Left cardiac atrium (tissue), 4 donors: ENCODE measurements at places on chromosomes 6 and 20.

GRCh38 chr6:39197922-39198500, 31.3 kb downstream of the KCNK5 start:
- no peak for DNase-seq

GRCh38 chr6:3912361-3913076, 63.3 kb downstream of the FAM50B start:
- no peak for DNase-seq

GRCh38 chr6:134453792-134454510, 136.0 kb upstream of the SGK1 start:
- no peak for DNase-seq

DNA sequence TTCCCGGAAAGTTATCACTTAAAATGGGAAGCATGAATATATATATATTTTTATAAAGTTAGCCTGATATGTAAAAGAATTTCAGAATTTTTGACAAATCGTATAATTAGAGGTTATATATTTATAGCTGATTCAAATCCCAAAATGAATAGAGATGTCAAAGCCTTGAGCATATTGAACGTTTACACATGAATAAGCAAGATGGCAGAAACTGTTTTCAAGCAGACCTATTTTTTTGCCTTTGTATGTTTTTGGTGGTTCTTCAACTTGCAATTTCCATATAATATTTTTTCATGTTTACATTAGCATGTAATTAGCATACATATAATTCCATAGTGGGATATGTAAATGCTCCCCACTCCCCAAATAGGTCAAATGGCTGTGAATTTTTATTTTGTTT, 189.9 kb downstream of the PRL start:
- DNase-seq, result no peak

- DNase-seq, result peak; percentile 59
These were observed 709 bp downstream of the SCAND1 start for GRCh38 chr20:35953387-35954199.

DNA sequence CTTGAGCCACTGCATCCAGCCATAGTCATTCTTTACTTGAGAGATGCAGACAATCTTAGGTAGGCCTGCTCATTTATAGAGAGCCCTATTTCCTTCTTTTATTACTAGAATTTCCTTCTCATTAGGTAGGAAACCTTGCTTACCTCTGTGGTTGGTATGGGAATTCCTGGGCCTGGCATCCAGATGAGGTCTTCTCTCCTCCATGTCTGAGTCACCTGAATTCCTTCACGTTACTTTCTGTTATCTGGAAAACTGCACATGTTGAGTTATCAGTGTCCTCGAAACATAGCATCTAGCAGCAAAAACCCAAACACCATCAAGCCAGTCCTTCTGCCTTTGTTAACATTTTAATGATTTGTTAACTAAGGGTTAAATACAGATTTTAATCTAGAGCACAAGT, 2.2 kb downstream of the ZNFX1 start:
- no peak for DNase-seq

GRCh38 chr20:61719691-61720347, 345.9 kb downstream of the TAF4 start:
- no peak for DNase-seq

GRCh38 chr20:61847986-61848385, 217.7 kb downstream of the TAF4 start:
- DNase-seq, result no peak

DNA sequence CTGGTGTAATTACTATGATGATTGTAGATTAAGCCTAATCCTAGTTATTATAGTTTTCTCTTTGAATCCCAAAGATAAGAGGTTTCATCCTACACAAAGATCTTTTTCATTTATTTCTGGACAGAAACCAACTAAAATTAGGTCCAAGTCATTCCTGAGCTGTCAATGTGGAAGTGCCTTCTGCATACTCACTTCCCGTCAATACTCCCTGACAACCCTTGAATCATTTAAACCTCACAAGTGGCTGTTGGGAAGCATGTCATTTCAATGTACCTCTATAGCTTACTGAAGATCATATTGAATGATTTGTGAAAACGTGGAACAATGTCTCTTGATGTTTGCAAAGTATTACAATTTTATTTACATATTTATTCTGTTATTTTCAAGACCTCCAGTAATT, 274.1 kb downstream of the HACE1 start:
- no peak for DNase-seq

DNA sequence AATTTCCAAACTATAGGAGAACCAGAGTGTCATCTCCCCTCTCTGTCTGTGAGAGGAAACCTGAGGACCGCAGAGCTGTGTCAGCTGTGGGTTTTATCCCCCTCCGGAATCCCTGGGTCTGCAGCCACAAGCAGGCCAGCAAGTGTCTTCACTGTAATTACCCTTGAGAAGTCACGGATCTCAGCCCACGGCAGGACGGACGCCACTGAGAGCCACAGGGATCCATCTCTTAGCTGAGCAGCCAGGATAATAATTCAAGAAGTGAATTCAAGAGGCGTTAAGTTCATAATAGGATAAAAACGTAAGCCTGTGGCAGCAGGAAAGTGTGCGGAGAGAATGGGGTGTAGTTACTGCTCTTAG, 37.0 kb downstream of the DLL1 start:
- no peak for DNase-seq

- no peak for DNase-seq
These were observed 60.6 kb upstream of the RIPOR2 start for GRCh38 chr6:24996269-24996836.

GRCh38 chr6:142542704-142543233, 241.0 kb downstream of the ADGRG6 start:
- DNase-seq, result peak; percentile 56

DNA sequence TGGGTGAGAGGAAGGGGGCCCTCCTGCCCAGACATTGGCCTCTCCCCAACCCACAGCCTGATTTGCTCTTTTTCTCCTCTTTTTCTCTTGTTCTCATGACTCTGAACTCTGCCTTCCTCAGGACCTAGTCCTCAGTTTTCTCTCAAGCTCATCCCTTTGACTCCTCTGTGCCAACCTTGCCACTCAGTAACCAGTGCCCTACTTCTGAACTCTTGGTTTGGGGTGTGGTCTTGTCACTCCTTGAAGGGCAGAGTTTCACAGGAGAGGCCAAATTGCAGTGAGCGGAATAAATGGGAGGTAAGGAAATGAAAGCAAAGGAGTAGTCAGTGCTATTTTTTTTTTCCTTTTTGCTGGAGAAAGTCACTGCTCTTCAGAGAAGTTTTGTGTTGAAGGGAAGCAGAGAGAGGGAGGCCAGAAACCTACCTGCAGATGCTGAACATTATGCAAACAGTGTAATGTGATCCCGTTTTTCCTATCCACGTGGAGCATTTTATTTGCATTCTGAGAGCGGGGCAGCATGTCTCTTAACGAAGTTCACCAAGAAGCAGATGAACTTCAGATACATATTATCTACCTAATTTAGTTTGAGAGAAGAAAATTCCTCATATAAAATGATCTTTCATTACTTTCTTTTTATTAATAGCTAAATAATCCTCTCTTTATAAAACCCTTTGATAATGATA, 26.9 kb downstream of the CFAP61 start:
- DNase-seq, result no peak

DNA sequence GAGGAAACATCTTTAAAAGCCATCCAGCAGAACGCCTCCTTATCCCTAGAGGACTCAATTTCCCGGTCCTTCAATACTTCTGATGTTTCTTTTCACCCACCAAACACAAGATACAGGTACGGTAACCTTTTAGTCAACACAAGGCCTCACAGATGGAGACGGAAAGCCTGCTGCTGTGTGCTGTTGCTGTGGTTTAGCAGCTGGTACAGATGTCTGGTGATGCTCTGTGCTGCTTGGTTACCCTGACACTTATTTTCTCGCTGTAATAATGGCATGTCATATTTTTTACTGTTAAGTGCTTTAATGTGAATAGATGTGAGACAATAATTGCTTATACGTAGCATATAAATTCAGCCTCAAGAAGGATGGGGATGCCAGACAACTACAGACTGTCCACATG, 25.3 kb downstream of the GMDS start:
- DNase-seq, result no peak

DNA sequence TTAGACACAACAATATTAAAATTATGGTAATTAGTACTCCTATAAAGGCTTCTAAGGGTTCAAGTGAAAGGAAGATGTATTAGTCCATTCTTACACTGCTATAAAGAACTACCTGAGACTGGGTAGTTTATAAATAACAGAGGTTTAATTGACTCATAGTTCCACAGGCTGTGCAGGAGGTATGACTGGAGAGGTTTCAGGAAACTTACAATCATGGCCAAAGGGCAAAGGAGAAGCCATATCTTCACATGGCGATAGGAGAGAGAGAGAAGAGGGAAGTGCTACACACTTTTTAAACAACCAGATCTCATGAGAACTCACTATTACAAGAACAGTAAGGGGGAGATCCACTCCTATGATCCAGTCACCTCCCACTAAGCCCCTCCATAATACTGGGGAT, 52.9 kb downstream of the TINAG start:
- no peak for DNase-seq

- DNase-seq, result no peak
These were observed 65.8 kb upstream of the SOX4 start for GRCh38 chr6:21527731-21528130.

DNA sequence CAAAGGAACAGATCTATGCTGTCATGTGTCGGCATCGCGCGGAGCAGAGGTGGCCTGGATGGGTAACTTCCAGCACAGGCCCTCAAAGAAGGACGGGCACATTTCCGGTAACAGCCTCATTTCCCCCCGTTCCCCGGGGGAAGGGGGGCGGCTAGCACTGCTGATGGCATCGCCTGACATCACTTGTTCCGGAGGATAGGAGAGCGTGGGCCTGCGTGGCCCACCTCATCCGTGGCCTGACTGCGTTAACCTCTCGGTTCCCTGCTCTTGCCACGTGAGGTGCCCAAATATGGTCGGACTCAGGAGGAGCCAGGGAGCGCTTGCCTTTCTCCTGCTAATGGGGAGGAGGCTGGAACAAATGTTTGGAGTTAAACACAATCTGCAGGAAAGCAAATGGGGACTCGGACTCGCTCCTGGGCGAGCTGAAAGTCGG, at the start of gene AKAP12:
AKAP12 (plus strand) TSS at position 365 of the 433 bp plus-strand sequence. CDS start 596 bp downstream, outside the sequence.
- DNase-seq, result peak; percentile 50

- DNase-seq, result no peak
These were observed 106.0 kb downstream of the EDN3 start for GRCh38 chr20:59406446-59406845.

- DNase-seq, result no peak
These were observed 645.0 kb downstream of the PHF3 start for GRCh38 chr6:64280569-64280968.

GRCh38 chr6:5459346-5459745, 198.0 kb downstream of the FARS2 start:
- DNase-seq, result no peak

DNA sequence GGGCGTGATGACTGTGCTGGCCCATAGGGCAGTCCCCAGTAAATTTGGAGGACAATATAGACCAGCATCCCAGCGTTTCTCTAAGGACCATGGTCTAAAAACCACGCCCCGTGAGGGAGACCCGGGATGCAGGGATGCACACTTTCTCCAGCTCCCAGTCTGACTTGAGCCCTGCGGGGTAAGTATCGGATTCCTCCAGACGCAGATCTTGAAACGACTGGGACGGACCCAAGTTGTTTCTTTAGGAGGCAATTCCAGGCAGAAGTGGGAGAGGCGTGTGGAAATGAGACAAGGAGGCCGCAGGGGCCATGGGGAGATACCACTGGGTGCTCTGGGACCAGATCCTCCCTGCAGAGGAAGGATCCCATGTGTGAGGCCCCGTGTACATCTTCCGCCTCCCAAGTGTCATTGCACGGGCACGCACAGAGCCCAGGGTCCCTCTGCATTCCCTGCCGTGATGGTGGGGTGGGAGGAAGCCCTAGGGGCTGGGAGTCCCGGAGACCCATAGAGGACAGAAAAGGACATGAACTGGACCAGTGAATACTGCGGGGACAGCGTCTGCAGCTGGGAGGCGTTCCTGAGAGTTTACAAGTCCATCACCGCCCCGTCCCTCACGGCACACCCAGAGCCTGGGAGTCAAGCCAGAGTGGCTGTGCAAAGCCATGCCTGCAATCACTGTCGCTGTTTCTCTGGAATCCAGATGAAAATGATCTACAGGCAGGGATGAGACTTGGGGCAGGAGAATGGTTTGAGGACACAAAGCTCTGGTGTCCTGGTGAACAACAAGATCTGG, 522.9 kb downstream of the CDH26 start:
- no peak for DNase-seq

GRCh38 chr6:142165227-142165626, 18.2 kb downstream of the VTA1 start:
- DNase-seq, result no peak

- no peak for DNase-seq
These were observed 20.0 kb upstream of the GFOD1 start for GRCh38 chr6:13507306-13507860.

DNA sequence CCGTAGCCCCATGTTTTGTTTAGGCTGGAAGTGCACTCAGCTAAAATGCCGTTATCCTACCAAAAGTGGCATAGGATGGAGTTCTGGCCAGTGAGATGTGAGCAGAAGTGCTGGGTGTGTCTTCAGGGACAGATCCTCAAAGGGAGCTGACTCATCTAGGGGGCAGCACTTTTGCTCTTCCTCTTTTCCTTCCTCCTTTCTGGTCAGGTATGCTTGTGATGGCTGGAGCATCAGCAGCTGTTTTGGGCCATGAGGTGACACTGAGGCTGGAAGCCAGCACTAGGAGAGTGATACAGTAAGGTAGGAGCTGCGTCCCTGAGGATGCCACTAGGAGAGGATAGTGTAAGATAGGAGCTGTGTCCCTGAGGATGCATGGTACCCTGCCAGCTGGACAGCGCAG, 4.6 kb upstream of the OSBPL2 start:
- no peak for DNase-seq
